Skeletal muscle cell (primary cell): ENCODE measurements at places on chromosomes 1 and 21.

DNA sequence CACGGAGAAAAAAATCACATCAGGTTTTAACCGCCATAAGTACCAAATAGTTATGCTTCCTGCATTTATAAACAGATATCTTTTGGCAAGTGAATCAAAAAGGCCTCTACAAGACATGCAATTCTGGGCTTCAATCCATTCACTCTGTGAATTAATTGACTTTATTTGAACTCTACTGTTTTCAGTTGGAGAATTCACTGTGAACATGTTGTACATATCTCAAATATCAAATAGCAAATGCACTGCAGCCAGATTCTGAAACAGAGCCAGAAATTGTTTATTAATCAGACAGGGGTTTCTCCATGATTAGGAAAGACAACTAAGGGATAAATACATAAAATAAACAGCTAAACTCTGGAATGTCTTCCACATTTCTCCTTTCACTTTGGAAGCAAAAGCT is 445.4 kb upstream of the NFIA start:
- no peak for DNase-seq

GRCh38 chr1:223175633-223176032 is 32.6 kb upstream of the TLR5 start:
- DNase-seq = no peak

DNA sequence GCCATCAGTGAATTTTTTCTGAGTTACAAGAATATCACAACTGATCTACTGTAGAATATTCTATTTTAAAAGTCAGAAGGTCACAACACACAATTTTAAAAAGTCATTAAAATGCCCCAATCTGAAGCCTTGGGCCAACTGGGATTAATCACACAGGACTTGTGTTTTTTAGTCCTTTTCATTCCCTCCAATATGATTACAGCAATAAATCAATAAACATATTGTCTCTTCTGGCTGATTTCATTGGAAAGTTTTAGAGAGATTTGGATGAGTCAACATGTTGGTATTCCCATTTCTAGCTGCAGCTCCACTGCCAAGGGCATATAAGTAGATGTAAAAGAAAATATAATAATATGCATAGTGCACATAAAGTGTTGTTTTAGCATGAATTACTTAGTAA is 85.8 kb downstream of the NIBAN1 start:
- no peak for DNase-seq

DNA sequence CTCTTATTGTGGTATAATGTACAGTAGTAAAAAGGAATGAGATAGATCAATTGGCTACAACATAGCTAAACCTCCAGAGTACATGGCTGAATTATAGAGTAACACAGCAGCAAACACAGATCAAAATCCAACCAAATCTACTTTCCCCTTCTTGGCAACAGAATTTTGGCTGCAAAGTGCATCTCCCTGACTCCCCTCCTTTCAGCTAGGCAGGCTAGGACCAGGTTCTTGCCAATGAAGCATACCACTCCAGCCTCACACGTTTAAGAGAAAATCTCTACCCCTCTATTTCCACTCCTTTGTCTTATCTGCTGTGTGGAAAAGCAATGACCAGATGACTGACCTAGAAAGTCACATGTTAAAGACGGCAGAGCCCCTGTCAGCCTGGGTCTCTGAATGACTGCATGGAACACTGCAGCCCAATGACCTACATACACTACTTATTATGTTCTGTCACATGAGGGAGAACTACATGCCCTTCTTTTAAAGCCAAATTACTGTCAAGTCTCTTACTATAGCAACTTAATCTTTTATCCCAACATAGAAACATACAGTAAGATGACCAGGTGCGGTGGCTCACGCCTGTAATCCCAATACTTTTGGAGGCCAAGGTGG is 99.1 kb downstream of the HLCS start:
- DNase-seq = no peak

GRCh38 chr1:219529116-219529515 is 83.8 kb downstream of the ZC3H11B start:
- no peak for DNase-seq

DNA sequence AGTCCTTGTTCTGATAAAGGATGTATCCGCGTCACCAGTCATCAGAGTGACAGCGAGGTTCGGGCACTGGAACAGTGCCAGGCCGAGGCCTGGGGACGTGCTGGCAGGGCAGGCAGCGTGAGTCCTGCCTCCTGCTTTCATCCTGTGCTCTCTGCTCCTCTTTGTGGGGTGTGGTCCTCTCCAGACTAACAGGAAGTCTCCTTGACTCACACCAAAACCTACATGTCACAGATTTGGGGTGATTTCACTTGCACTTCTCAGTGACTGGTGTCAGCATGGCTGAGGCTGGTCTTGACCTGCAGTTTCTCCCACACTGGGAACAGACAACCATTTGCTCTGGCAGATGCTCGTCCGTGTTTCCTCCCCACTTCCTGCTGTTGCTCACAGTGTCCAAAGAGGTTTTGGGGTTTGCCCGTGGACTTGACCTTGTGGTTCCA is 8.8 kb upstream of the NLRP3 start:
- no peak for DNase-seq

- DNase-seq = no peak
These were observed 268.8 kb downstream of the ST6GALNAC3 start for GRCh38 chr1:76343356-76343755.

- DNase-seq = peak; percentile 1
These were observed 1488.4 kb downstream of the MRPL39 start for GRCh38 chr21:24118738-24119459.

- no peak for DNase-seq
These were observed 121.5 kb upstream of the SOD1 start for GRCh38 chr21:31537872-31538576.

GRCh38 chr1:62728963-62729362 is 40.8 kb upstream of the DOCK7 start:
- DNase-seq = no peak

- DNase-seq = no peak
These were observed 24.9 kb upstream of the ETS2 start for GRCh38 chr21:38780879-38781278.

DNA sequence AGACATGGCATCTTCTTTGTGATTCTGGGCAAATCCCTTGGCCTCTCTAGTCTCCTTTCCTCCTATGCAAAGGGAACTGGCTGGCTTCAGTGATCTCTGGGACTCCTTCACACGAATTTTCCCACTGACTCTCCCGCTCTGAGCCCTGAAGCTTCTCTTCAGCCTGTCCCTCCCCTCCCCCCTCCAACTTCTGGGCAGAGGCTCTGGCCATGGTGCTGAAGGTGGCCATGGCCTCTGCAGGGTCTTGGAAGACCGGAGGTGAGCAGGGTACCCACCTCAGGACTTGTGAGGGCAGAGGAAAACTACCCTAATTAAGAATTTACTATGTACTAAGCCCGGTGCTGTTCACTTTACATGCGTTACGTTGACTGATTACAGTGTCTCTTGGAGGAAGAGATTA is 29.4 kb upstream of the POU3F1 start:
- no peak for DNase-seq

DNA sequence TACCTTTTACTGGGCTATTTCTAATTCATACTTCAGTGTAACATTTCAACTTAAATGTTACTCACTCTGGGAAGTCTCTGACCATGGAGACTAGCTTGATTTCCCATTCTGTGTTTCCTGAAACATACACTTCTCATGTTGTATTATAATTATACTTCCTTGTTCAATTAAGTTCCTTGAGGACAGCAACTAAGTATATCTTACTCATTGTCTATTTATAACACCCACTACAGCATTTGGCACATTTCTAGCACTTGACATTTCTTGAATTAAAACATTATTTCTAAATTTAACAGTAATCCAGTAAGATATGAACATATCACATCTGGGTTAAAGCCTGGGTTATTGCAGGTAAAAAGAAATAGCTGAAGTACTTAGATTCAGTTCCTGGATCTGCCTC is 32.4 kb upstream of the F13B start:
- DNase-seq = no peak

DNA sequence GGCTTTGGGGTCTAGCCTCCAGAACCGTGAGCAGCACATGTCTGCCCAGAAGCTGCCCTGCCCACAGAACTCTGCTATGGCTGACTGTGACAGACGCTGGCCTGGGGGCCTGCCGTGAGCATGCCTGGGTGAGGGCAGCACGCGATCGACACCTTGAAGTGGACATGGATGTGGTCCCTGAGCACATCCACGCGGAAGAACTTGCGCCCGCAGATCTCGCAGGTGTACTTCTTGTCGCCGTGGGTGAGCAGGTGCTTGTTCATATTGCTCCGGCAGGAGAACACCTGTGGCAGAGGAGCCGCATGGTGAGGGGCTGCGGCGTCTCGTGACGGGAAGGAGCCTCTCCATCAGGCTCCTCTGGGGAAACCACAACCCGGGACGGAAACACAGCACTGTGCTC is 56.0 kb downstream of the PRDM15 start:
- DNase-seq = no peak

DNA sequence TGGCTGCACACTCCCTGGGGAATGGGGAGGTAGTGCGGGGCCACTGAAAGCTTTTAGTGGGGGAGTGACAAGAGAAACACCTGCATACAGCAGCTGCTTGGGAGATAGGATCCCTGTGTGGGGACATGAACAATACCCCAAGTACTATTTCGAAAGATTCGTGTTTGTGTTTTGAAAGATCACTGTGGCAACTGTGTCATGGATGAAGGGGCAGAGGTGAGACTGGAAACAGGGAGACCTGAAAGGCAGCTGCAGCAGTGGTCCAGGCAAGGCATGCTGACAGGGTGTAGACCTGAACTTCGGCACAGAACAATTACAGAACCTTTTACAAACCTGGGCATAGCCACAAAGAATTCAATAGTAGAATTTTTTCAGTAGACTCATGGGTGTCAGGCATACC is 32.9 kb downstream of the TENT5C start:
- no peak for DNase-seq

DNA sequence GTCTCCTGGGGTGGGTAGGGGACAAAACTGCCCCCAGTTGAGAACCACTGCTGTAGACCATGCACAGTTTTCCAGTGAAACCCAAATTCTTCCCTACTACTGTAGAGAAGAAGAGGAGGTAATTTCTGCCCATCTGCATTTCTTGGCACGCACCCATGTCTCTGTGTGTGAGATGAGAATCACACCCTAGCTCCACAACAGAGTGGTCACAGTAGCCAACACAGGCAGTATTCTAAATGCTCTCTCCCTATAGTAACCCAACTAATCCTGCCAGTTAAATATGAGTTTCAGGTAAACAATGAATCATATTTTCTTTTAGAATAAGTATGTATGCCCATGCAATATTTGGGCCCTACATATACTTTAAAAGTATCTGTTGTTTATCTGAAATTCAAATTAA is 1.2 kb upstream of the CAPN2 start:
- no peak for DNase-seq

DNA sequence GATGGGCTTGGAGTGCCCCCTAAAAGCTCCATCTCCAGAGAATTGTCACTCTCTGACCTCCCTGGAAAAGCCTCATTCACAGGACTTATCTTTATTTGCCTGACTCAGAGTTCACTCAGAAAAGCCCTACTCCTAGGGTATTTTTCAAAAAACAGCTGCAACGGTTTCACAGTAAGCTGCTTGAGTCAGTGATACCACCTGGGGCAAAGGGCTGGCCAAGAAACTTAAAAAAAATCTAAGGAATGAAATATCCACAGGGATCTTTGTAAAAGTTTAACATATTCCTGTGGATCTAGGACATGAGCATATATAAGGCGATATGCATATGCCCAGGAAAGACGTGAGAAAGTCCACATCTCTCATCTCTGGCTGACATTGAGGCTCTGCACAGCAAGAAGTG is 33.8 kb upstream of the TSPAN2 start:
- no peak for DNase-seq

DNA sequence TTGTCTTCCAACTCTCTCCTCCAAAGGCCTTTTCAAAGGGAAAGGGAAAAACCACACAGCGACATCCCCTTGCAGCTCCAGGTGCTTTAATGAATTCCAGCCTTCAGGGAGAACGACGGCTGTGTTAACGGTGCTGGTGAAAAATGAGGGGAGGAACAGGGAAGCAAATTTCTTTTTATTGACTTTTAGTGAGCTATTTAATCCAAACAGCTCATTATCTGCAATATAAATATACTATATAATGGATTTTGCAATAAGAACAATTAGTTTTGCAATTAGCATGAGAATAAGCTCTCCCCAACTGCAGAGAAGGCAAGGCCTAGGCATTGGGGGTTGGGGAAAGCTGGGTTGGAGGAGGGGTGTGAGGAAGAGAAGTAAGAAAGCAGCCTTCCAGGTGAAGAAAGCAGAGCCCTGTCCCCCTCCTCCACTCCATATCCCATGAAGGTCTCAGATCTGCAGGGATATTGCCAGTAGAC is 159.0 kb upstream of the ZC3H12A start:
- DNase-seq = no peak

DNA sequence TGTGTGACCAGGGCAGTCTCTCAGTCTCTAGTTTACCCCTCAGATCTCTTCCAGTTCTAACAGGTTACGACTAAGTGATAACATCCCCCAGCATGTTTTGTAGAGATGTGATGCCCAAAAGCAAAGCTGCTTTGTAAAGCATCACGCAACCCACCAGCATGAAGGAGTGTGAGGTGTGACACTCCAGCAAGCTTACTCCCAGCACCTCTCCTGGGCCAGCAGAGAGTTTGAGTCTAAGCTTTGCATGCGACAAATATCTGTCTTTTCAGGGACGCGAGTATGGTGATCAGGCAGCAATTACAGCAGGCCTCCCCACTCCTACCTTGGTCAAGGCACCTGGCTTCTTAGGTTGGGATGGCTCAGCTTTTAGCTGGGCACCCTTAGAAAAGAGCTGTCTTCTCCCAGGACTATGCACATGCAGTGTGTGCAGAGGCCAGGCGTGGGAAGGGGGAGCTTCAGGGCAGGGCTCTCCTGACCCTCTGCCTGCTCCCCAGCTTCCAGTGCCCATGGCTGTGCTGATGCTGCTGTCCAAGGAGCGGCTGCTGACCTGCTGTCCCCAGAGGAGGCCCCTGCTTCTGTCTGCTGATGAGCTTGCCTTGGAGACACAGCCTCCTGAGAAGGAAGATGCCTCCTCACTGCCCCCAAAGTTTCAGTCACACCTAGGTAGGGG is 48.2 kb downstream of the ELK4 start:
- DNase-seq = no peak

DNA sequence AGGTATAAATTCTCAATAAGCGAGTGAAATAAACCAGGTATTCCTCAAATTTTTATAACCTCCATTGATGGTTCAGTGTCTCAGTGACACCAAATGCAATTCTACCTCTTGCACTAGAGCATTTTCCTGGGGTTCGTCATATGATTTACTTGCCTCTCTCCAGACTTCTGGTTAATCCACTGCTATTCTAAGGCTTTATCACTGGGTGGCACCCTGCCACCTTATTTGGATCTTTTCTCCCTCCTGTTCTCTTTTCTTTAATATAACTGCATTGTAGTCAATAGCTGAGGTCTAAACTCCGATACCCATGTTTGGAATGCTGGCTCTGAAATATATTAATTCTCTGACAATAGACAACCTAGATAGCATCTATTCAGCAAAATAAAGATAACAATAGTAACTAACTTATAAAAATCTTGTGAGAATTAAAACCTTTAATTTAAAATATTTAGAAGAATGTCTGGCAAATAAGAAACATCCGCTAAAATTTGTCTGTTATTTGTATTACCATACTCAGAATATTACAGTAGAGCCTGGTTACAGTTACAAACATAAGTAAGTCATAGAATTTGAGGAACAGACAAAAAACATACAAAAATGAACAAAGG is 436.4 kb downstream of the PLA2G4A start:
- peak; percentile 27 for DNase-seq

- DNase-seq = no peak
These were observed 71.6 kb upstream of the C1orf21 start for GRCh38 chr1:184315254-184315653.
